ENCODE measurements at places on chromosomes 7 and 10.

- no peak for DNase-seq
Measured at GRCh38 chr10:77600640-77601039, 37.0 kb downstream of the KCNMA1 start.

GRCh38 chr10:103544657-103545310 lies 51.3 kb downstream of the NEURL1 start:
- DNase-seq = no peak

DNA sequence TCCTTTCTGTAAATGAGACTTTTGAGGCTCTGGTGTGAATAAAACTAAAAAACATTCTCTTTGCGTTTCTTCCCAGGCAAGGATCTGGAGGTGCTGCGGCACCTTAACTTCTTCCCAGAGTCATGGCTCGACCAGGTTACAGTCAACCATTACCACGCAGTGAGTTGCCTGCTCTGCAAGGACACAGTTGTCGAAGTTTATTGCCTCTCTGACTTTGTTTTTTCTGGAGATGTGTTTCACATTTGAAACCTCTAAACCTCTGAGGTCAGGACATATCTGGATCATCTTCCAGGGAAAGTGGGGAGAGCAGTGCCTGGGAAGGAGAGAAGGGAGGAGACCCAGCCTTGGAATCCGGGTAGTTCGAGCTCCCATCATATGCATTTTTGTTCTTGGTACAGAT lies 43.4 kb upstream of the PLEKHA1 start:
- DNase-seq = no peak

- DNase-seq = peak; percentile 44
Measured at GRCh38 chr7:26279405-26279804, 12.3 kb upstream of the SNX10 start.

Measured in M059J (cell line).